HepG2 (cell line): ENCODE measurements at places on chromosomes 13 and 19. TPM values are rescaled to one million over a fixed set of nuclear protein-coding genes. Genes with fewer than 3 reads are reported as not detected.

FFAR2 gene
- not detected in 2 replicates for total RNA-seq

CCL25 gene
- not detected in 2 replicates for total RNA-seq

NEK5 gene
- total RNA-seq = 0.21 and 0.22 TPM in 2 replicates

GRAMD1A gene
- 8.0 and 14.7 TPM in 2 replicates for total RNA-seq

LRRC63 gene
- total RNA-seq = not detected in 2 replicates

KLK4 gene
- not detected in 2 replicates for total RNA-seq

KLK7 gene
- total RNA-seq = not detected in 2 replicates

METTL21C gene
- not detected in 2 replicates for total RNA-seq

CCDC169 gene
- 0.33 and 0.38 TPM in 2 replicates for total RNA-seq

MRPL54 gene
- 66.9 and 85.6 TPM in 2 replicates for total RNA-seq

COPE gene
- total RNA-seq = 188 and 189 TPM in 2 replicates

IZUMO4 gene
- total RNA-seq = 0.24 and 0.77 TPM in 2 replicates
